Activated naive CD8-positive, alpha-beta T cell treated with anti-CD3 and anti-CD28 coated beads for 36 hours (primary cell): ENCODE measurements at places on chromosomes 7 and 10. TPM values are rescaled to one million over a fixed set of nuclear protein-coding genes. Genes with fewer than 3 reads are reported as not detected.

DNA sequence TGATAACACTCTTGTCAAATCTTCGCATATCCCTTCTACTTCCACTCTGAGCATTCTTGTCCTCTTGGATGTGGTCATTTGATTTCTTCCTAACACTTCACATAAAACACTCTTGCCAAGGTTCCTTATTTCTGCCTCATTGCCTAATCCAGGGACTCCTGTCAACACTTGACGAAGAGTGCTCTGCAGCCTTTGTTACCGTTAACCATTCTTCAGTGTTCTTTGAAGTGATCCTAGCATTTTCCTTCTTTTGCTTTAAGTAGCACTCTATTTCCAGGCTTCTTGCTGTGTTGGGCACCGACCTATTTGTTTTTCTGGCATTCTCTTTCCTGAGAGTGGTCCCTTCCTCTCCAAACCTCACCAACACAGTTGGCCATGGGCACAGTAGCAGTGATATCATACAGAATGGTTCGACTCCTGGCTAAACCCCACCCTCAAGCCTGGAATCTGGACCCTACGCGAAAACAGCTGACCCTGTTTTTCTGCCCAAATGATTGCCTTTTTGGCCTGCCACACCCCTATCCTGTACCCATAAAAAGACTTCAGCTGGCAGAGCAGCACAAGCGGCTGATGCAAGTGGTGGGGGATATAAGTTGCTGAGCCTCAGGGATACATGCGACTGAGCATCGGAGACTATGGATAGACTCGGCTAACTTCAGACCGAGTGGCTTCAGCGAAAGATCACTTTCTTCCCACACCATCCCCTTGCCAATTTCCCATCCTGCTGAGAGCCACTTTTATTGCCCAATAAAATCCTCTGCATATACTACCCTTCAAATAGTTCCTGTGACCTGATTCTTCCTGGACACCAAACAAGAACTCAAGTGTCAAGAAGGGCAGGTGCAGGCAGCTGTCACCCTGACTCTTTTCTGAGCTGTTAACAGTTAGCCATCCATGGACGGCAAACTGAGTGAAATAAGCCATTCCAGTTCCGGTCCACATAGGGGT lies 820.6 kb downstream of the CCSER2 start:
- no peaks in the 10 kb centered on the region for H3K27me3 ChIP-seq
- no peak overlapping the region for H3K4me3 ChIP-seq
- H3K36me3 ChIP-seq: no peaks in the 10 kb centered on the region

- H3K4me1 ChIP-seq: peaks cover 16% of the 10 kb centered on the region
- peak overlapping the region; percentile 92 for H3K27ac ChIP-seq
- peaks cover 11% of the 10 kb centered on the region for H3K36me3 ChIP-seq
- H3K4me3 ChIP-seq: peak overlapping the region; percentile 95
Measured at GRCh38 chr7:104208421-104208780, 588 bp upstream of the ORC5 start.

GRCh38 chr10:69089638-69090599 lies 2.0 kb downstream of the SRGN start:
- H3K36me3 ChIP-seq: peaks cover 50% of the 10 kb centered on the region
- peaks cover 72% of the 10 kb centered on the region for H3K4me1 ChIP-seq
- peak overlapping the region; percentile 94 for H3K4me3 ChIP-seq
- H3K27ac ChIP-seq: peak overlapping the region; percentile 96
- peak; percentile 82 for DNase-seq
- no peaks in the 10 kb centered on the region for H3K27me3 ChIP-seq

DNA sequence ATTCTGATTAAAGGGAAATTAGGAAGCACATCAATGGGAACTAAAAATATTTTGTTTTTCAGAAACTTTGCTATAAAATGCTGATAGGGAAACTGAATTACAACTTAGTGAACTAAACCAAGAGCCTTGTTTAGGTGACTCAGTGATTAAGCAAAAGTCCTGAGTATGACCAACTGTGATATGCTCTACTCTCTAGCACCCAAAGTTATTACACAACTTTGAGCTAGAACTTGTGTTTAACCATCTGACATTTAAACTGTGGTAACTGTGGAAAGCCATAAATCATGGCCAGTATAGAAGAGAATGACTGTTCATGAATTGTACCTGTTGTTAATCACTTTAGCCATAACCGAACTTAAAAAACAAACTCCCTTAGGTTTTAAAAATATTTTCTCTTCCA lies 127.4 kb downstream of the ZNF365 start:
- no peak for DNase-seq
- H3K27me3 ChIP-seq: no peaks in the 10 kb centered on the region
- no peak overlapping the region for H3K27ac ChIP-seq
- no peaks in the 10 kb centered on the region for H3K36me3 ChIP-seq
- H3K4me1 ChIP-seq: no peaks in the 10 kb centered on the region

DNA sequence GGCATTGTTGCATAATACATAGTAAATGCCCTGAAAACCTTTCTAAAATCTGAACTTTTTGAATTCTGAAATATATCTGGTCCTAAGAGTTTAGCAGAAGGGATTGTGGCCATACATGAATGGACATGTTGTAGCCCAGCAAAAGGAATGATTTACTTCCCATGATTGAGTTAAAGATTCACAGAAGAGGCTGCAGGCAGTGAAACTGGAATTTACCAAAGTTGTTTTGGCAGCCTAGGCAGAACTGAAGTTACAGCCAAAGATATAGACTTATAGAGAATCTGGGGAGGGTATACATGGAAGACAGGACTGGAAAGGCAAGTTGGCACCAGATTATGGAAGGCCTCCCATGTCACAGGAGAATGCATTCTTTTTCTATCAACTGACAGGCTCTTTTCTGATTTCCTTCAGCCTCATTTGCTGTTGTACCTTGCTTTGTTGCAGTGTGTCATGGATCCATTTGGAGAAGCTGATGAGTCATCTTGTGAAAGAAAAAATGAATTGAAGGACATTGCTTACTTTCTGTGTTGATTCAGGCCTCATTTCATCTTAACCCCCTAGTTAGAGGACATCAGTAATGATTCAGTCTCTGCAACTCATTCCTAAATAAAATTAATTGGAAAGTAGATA lies 356.2 kb upstream of the LRGUK start:
- no peak overlapping the region for H3K4me3 ChIP-seq
- no peak for DNase-seq
- H3K4me1 ChIP-seq: peaks cover 3% of the 10 kb centered on the region
- peaks cover 9% of the 10 kb centered on the region for H3K36me3 ChIP-seq
- H3K27me3 ChIP-seq: no peaks in the 10 kb centered on the region

DNA sequence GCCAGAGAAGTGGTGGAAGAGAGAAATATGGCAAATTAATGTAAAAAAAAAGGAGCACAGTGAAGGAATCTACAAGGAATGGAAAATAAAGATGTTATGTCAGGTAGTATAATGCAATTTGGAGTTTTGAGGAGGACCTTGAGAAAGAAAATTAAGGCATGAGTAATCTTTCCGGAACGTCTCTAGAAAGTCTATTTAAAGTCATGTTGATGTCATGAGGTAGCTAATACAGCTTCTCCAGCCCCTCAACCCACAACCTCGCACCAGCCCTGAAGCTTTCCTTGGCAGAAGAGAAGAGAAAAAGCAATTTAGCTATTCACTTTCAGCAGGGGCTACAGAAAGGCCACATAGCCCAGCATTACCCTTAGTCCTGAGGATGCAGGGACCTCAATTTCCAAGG lies 22.5 kb downstream of the TRDMT1 start:
- peaks cover 33% of the 10 kb centered on the region for H3K4me1 ChIP-seq
- no peak overlapping the region for H3K27ac ChIP-seq
- no peaks in the 10 kb centered on the region for H3K27me3 ChIP-seq

CTAGE6 gene
- total RNA-seq: 0.52 TPM

CHN2 gene
- total RNA-seq: 0.80 TPM

GRCh38 chr10:97003151-97003803 lies 171.2 kb downstream of the LCOR start:
- H3K27ac ChIP-seq: no peak overlapping the region
- no peaks in the 10 kb centered on the region for H3K4me1 ChIP-seq
- peaks cover 4% of the 10 kb centered on the region for H3K27me3 ChIP-seq

DNA sequence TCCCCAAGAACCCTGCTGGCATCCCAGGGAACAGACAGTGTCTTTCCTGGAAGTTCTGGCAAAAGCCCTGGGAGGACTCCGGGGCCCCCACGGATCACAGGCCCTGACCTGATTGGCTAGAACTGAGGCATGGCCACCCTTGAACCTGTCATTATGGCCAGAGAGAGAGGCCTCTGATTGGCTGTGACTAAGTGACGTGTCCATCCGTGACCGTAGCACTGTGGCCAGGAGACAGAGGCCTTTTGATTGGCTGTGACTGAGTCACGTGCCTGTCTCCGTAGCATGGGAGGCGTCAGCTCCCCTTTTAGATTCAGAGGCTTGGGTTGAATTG lies 163.8 kb downstream of the RGS10 start:
- H3K4me1 ChIP-seq: peaks cover 5% of the 10 kb centered on the region
- H3K36me3 ChIP-seq: peaks cover 9% of the 10 kb centered on the region
- H3K4me3 ChIP-seq: no peak overlapping the region
- H3K27ac ChIP-seq: no peak overlapping the region
- no peak for DNase-seq
